ENCODE measurements at places on chromosomes 7 and 10.

- no peak for DNase-seq
Measured at GRCh38 chr10:90723416-90724068, 134.3 kb downstream of the HTR7 start.

GRCh38 chr10:97393034-97393573 lies 8.0 kb downstream of the RRP12 start:
- no peak for DNase-seq

DNA sequence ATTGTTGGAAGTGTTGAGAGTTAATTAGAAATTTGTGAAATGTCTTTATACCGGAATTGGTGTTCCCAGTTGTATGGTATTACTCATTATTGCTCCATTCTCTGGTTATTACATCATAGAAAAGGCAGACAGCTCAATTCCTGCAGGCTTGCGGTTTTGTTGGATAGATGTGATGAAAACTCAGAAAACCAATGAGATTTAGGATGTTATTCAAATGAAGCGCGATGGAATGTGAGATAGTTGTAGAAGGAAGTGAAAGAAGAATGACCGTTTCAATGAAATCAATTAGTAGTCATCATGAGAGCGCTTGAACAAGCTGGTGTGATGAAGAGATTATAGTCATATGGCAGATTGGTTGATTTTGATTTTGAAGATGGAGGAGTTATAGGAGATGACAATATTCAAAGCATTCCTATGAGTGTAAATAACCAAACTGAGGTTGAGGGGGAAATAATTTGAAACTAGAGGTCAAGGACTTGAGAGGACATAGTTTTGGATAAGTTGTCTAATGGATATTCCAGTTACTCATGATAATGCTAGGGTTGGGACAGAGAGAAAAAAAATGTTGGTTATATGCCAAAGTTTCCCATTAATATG lies 991.5 kb downstream of the NRG3 start:
- DNase-seq: no peak

DNA sequence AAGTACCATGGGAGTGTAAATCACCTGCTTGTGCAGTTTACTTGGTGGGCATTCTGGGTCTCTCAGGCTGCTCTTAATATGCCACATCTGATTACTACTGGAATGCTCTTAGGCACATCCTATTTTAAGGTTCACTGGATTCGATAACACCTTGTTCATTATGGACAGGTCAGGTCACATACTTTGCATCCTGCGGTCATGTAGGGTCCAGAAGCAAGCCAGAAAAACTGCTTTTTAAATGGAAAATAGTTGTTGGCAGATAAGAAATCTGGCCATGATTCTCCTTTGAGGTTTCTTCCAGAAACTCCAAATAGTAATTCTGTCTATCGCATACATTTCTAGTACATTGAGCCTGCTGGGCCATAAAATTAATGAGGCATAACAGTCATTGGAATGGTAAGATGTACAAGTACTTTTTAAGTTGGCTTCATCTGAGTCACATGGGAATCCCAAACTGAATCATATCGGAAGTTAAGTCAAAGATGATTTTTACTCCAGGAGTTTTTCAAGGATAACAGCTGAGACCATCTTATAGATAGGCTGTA lies 371.9 kb downstream of the LRRTM3 start:
- no peak for DNase-seq

Data from psoas muscle (tissue), 8 donors.